ENCODE measurements at places on chromosomes 1 and 21. TPM values are rescaled to one million over a fixed set of nuclear protein-coding genes. Genes with fewer than 3 reads are reported as not detected.

RSPH1 gene
- 0.53 TPM for total RNA-seq

SDHC gene
- 215 TPM for total RNA-seq

FMO2 gene
- total RNA-seq, result not detected

GRCh38 chr1:19837866-19838265, 22.8 kb upstream of the RNF186 start:
- DNase-seq, result no peak
- H3K36me3 ChIP-seq, result no peaks in the 10 kb centered on the region
- peaks cover 18% of the 10 kb centered on the region for H3K27me3 ChIP-seq
- no peak overlapping the region for H3K27ac ChIP-seq
- H3K4me1 ChIP-seq, result peaks cover 14% of the 10 kb centered on the region

GRCh38 chr1:43531906-43532584, 1.4 kb downstream of the PTPRF start:
- H3K27me3 ChIP-seq, result peaks cover 35% of the 10 kb centered on the region
- no peak overlapping the region for H3K27ac ChIP-seq
- H3K36me3 ChIP-seq, result no peaks in the 10 kb centered on the region
- DNase-seq, result no peak
- peaks cover 16% of the 10 kb centered on the region for H3K4me1 ChIP-seq
- H3K4me3 ChIP-seq, result peak overlapping the region; percentile 70

DNA sequence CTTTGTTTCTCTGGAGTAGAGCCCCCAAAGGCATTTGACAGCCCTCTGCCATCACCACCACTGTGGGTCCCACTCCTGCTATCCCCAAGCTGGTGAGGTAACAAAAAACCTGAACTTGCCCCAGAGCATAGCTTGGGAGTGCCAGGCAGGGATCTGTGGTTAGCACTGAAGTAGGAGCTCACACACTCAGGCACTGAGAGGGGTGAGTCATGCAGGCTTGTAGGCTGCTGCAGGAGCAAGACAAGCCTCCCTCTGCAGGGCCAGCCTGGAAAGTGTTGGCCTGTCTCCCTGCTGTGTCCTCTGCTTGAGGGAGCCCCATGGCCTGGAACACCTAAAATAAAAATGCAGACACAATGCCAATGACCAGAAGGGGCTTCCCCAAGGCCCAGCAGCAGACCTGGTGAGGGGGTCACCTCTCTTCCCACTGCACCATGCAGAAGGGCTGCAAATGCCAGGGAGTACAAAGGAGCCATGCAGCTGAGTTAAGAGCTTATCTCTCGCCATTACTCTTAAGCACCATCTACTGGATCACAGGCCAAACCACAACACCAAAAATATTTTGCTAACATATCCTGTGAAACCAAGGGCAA, 108.9 kb upstream of the POGK start:
- H3K27me3 ChIP-seq, result peaks cover 19% of the 10 kb centered on the region
- H3K4me1 ChIP-seq, result no peaks in the 10 kb centered on the region
- no peak for DNase-seq
- peaks cover 2% of the 10 kb centered on the region for H3K36me3 ChIP-seq
- H3K27ac ChIP-seq, result no peak overlapping the region

DNA sequence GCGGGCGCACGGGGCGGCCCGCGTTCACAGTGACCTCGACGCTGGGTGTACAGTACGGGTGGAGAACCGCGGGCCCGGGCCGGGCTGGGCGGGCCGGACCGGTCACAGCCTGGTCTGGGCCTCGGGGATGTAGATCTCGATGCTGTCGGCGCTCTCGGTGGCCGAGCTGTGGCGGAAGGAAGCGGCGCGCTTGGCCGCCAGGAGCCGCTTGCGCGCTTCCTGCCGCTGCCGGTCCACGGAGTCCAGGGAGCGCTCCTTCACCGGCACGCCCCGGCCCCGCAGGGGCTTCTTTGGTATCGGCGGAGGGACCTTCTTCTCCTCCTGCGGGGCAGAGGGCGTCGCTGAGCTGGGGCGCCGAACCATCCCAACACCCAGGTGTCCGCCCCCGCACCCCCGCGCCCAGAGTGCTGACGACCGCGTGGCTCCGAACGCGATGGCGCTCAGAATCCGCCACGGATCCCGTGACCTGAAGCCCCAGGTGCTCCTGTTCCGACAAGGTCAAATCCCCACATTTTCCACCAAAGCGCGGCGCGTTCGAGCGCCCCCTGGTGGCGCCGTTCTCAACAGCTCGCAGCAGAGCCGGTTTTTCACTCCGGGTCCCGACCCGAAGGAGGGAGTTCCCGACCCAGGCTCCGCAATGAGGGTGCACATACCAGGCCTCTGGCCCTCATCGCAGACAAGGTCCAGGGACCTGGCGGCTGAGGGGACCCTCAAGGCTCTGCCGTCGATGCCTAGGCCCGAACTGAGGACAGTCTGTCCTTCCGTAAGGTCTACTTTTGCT, 6.6 kb upstream of the SMIM12 start:
- no peaks in the 10 kb centered on the region for H3K27me3 ChIP-seq
- H3K27ac ChIP-seq, result peak overlapping the region; percentile 81
- peak overlapping the region; percentile 74 for H3K4me3 ChIP-seq
- peak; percentile 96 for DNase-seq
- H3K36me3 ChIP-seq, result no peaks in the 10 kb centered on the region

GRCh38 chr1:174074757-174075156, 52.6 kb upstream of the RC3H1 start:
- H3K4me3 ChIP-seq, result no peak overlapping the region
- DNase-seq, result no peak
- H3K27me3 ChIP-seq, result no peaks in the 10 kb centered on the region
- no peaks in the 10 kb centered on the region for H3K36me3 ChIP-seq

DNA sequence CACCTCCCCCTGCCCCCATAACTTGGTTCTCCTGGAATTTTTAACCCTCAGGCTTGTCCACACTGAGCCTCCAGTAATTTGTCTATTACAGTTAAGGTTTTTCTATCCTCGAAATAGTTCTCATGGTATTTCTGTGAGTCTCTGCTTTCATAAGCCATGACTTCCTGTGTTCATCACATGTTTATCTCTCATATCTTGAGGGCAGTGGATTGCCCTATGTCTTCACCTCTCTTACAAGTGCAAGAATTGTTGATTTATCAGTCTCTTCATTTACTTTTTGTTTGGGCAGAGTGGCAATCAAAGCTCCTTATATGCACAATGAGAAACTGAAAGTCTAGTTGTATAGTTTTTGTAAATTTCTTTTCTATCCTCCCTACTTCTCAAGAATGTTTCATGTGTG, 328.4 kb downstream of the PLA2G4A start:
- peaks cover 2% of the 10 kb centered on the region for H3K36me3 ChIP-seq
- DNase-seq, result no peak
- no peak overlapping the region for H3K27ac ChIP-seq
- H3K4me3 ChIP-seq, result no peak overlapping the region

DNA sequence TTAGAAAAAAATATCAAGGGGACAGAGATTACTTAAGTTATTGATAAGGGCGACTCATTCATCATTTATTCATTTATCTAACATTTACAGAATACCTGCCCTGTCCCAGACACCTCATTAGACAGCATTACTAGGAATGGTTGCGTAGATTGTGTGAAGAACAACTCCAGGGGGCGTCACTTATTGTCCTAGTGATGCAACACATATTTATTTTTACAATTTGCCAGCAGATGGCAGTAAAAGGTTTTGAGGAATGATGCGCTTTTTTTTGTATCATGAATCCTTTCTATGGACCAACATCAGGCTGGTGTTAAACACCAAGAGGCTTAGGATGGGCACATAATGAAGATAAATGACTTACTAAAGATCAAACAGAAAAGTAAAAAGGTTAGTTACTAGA, 5.5 kb downstream of the NCAM2 start:
- H3K4me3 ChIP-seq, result no peak overlapping the region
- H3K27ac ChIP-seq, result no peak overlapping the region
- no peaks in the 10 kb centered on the region for H3K36me3 ChIP-seq
- H3K27me3 ChIP-seq, result peaks cover 18% of the 10 kb centered on the region

DNA sequence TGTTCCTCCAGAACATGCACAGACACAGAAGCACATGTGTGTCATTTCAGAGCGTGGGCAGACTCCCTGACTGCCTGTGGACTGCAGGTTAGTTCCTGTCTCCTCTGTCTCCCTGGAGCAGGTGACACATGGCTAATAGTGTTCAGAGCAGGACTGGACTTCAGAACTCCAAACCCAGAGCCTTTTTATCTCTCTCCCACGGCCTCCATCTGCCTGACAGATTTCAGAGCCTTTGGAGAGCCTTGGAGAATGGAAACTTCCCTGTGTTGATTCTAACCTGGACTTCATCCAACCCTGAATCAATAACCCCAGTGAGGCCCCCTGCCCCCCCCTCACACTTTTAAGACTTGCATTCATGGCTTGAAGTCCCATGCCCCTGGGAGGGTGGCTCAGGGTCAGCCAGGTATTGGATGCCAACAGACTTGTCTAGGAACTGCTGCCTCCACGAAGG, 44.4 kb downstream of the C1orf198 start:
- no peaks in the 10 kb centered on the region for H3K36me3 ChIP-seq
- H3K27ac ChIP-seq, result no peak overlapping the region
- DNase-seq, result no peak
- peaks cover 1% of the 10 kb centered on the region for H3K27me3 ChIP-seq

- no peak overlapping the region for H3K4me3 ChIP-seq
- no peaks in the 10 kb centered on the region for H3K4me1 ChIP-seq
- H3K27me3 ChIP-seq, result no peaks in the 10 kb centered on the region
- DNase-seq, result no peak
- H3K27ac ChIP-seq, result no peak overlapping the region
These were observed 56.1 kb downstream of the EYA3 start for GRCh38 chr1:28032281-28032680.

GRCh38 chr1:63320022-63320721, 2.2 kb upstream of the FOXD3 start:
- H3K4me3 ChIP-seq, result peak overlapping the region; percentile 26
- H3K36me3 ChIP-seq, result peaks cover 21% of the 10 kb centered on the region
- H3K27ac ChIP-seq, result peak overlapping the region; percentile 28
- H3K27me3 ChIP-seq, result peaks cover 68% of the 10 kb centered on the region
- H3K4me1 ChIP-seq, result peaks cover 31% of the 10 kb centered on the region

- no peaks in the 10 kb centered on the region for H3K27me3 ChIP-seq
- no peaks in the 10 kb centered on the region for H3K36me3 ChIP-seq
- H3K4me1 ChIP-seq, result no peaks in the 10 kb centered on the region
- H3K27ac ChIP-seq, result no peak overlapping the region
- no peak overlapping the region for H3K4me3 ChIP-seq
These were observed 77.8 kb upstream of the SPAG17 start for GRCh38 chr1:118262865-118263264.
